ENCODE measurements at places on chromosomes 1 and 21.
A peak's percentile ranks its signal among the peaks of the same experiment; 100 is the strongest.

DNA sequence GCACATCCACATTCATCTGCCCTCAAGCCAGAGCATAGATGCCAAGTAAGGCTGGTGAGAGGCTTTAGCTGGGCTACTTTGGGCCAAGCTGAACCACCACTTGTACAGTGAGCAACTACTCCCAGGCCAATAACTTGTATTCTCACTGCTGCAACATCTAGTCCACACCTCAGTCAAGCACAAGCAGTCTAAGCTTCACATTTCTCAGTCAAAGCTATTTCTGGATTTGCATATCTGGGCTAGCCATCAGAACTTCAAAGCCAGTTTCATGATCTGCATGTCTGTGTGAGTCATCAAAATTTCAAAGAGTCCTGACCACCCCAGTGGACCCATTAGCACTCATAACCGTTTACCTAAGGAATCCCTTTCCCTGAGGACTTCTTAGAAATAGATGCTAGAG lies 77.7 kb upstream of the DIRAS3 start:
- DNase-seq, result peak; percentile 75

DNA sequence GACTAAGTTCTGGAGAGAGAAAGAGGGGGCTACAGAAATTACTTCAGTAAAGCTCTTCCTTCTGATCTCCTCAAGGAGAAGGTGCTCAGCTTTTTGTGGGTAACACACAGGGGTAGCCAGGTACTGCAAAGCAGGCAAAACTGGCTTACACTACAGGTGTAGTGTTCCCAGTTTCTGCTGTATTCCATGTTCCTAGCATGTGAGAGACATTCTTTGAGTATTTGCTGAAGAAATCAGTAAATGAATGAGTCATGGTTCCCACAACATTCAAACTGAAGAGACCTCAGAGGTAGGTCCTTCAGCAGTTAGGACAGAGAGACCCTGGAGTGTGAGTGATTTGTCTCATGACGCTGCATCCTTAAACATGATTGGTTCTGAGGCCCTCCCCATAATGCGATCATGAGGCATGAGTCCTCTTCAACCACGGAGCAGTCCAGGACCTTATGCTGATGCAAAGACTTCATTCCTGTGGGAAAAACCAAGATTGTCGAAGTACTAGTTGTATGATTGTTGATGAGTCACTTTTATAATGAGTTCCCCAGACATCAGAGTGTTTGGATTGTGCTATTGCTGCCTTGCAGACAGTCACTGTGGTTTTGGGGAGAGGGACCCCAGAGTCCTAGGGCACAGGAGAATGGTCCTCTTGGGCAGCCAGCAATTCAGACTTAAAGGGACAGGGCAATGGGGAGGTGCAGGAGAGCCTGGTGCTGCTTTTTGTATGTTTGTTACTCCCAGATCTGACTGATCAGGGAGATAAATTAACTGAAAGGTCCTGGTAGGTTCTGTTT lies 2.7 kb upstream of the OR10J4 start:
- peak; percentile 89 for DNase-seq

GRCh38 chr1:245983294-245983967 lies 523.6 kb downstream of the SMYD3 start:
- no peak for DNase-seq

DNA sequence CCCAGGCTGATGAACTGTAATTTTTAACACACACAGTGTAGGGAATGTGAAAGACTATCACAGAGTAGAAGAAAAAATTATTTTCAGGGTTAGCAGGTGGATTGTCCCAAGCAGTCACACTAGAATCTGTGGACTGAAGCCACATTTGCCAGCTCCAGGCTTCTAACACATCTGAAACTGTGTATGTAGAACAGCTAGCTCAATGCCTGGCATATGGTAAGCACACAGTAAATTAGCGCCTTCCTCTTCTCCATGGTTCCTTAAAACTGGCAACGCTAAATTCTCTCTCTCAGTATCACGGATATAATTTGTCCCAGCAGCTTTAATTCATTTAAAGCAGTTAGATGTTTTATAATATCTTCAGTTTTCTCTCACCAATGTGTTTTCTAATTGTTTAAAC lies 2.4 kb upstream of the NUDT17 start:
- no peak for DNase-seq

DNA sequence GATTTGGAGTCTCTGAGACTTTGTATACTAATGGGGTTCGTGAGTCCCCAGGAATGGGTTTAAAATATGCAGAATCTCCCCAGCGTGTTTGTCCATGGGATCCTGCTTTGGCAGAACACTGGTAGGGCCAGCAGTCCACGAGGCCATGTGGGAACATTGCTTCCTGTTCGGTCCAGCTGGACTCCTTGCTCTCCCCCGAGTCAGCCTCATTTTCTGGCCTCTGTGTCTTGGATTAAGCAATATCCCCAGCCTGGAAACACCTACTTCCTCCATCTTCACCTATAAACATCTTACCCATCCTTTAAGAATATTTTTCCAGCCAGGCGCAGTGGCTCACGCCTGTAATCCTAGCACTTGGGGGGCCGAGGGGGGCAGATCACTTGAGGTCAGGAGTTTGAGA lies 142.4 kb downstream of the NAV1 start:
- DNase-seq, result no peak

GRCh38 chr1:202106340-202107254 lies 16.1 kb upstream of the GPR37L1 start:
- no peak for DNase-seq

- DNase-seq, result no peak
Measured at GRCh38 chr1:19400875-19401534, 84.3 kb downstream of the CAPZB start.

- DNase-seq, result peak; percentile 60
Measured at GRCh38 chr1:43912607-43913006, 21.0 kb upstream of the ARTN start.

GRCh38 chr21:46049890-46050667 lies 47.8 kb upstream of the COL6A2 start:
- DNase-seq, result no peak

DNA sequence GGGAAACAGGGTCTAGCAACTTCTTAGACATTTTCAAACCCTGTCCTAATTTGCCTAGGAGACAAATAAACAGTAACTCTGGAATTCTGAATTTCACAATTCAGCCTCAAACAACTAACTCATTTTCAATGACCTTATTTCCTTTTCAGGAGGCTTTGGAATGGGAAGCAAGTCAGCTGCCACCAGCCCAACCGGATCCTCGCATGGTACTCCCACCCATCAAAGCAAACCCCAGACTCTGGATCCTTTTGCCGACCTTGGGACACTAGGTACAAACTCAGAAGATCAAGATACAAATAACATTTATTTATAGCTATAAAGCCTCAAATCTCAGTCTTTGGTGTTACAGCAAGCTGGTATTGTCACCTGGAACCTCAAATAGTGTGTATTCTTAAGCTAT lies 18.9 kb upstream of the LEPR start:
- no peak for DNase-seq

DNA sequence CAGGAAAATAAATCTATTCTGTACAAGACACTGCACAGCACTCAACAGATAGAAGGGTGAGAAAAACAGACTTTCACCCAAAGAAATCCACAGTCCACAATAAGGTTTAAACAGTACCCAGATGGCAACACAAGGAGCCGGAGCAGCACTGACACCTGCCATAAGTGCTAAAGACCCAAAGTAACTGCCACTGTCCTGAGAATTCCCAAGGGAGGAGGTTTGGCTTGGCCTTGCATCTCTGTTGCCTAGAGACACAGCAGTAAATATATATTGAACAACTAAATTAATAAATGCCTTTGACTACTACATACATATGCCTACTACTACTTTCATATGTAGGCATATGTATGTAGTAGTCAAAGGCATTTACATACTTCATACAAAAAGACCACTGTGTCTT lies 68.0 kb downstream of the VAV3 start:
- no peak for DNase-seq

- DNase-seq, result no peak
Measured at GRCh38 chr1:243575070-243575469, 275.0 kb downstream of the AKT3 start.

- DNase-seq, result no peak
Measured at GRCh38 chr1:186785503-186785902, 43.2 kb upstream of the PLA2G4A start.

GRCh38 chr1:37596182-37596667 lies 488 bp upstream of the GNL2 start:
- no peak for DNase-seq

GRCh38 chr1:150788946-150789345 lies 19.1 kb downstream of the CTSK start:
- DNase-seq, result no peak

- no peak for DNase-seq
Measured at GRCh38 chr21:41659791-41660560, 106.9 kb downstream of the RIPK4 start.

- DNase-seq, result no peak
Measured at GRCh38 chr1:44015206-44015605, 16.1 kb downstream of the SLC6A9 start.

Measured in astrocyte of the cerebellum (primary cell).